ENCODE measurements at places on chromosomes 1 and 21. TPM values are rescaled to one million over a fixed set of nuclear protein-coding genes. Genes with fewer than 3 reads are reported as not detected.

OR2L5 gene
- total RNA-seq: 0.25 TPM

DNA sequence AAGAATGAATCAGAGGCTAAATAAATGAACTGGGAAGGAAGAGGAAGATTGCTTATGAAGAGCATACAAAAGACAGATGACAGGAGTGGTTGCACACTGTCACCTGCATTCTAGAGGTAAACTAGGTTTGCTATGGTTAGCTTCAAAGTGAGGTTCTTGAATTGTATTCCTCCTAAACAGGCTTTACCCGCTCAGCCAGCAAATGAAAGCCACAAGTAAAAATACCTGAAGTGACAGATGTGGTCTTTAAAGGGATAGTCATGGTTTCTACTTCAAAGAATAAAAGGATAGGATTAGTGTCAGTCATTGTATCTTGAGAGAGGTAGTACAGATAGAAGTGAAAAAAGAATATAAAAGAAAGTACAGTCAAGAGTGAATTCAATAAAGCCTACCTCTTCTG lies 32.4 kb upstream of the PRDX6 start:
- DNase-seq: no peak

- DNase-seq: no peak
These were observed 12.5 kb downstream of the TCP10L start for GRCh38 chr21:32572574-32573420.

DNA sequence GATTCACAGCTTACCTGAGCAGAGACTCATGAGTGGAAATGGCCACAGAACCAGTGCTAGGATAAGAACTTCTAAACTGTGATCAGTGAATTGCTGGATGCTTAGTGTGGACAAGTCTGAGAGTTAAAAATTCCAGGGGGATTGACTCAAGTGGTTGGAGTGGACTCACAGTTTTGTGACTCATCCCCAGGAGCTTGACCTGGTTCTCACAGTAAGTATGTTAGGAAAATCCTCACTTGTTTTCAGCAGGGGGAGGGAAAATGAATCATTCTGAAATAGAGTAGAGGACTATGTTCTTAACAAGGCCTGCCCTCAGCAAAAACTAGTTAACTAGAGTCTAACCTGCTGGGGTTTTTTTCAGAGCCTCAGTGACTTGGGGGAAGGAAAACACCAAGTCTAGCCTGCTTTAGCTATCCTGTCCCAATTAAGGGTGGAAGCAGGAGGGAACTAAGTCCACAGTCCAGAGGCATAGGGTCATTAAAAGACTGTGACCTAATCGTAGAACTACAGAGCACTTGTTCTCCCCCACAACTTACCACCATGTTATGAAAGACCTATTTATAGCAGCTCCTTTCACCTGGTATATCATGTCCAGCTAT lies 6.1 kb upstream of the CDC73 start:
- no peak for DNase-seq

- no peak for DNase-seq
These were observed 5.2 kb downstream of the SLC66A1 start for GRCh38 chr1:19317126-19317910.

GJB4 gene
- total RNA-seq: not detected
